ENCODE measurements at places on chromosomes 6 and 20.

GRCh38 chr6:158958504-158959386, 41.3 kb downstream of the RSPH3 start:
- DNase-seq, result no peak

DNA sequence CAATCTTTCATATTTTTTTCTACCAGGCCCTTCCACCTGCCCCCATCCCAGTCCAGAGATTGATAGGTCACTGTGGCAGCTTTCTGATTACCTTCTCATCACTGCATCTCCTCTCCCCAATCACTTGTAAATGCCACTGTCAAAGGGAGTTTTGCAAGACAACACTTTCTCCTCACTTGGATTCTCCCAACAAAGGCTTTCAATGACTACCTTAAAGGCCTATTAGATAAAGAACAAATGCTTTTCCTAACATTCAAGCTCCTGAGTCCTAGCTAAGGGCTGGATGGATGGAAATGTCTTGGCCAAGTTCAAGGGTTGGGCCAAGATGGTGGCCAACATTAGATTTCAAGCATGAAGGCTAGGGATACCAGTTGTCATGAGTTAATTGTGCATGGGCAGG, 55.3 kb downstream of the UNC5CL start:
- DNase-seq, result no peak

DNA sequence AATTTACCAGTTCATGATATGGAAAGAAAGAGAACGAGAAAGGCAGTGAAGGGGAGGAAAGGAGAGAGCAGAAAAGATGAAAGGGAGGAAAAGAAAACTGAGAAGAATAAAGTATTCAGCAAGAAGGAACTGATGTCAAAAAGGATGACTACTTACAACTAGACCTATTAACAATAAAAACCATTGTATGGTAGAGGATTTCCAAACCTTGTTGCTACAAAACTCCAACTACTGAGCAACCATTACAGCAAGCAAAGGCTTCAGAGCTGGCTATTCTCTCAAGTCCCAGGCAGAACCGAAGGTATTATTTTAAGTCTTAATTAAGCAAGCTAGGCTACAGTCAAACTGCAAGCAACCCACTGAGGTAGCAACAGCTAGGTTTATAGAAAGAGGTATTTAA, 142.2 kb downstream of the BTBD9 start:
- DNase-seq, result no peak

- DNase-seq, result no peak
Measured at GRCh38 chr20:52500157-52500556, 308.6 kb upstream of the ZFP64 start.

Measured in esophagus squamous epithelium (tissue), 5 donors.